ENCODE measurements at places on chromosomes 7 and 10.
A peak's percentile ranks its signal among the peaks of the same experiment; 100 is the strongest.

- DNase-seq, result no peak
These were observed 97.7 kb upstream of the PCBD1 start for GRCh38 chr10:70985824-70986622.

GRCh38 chr10:89414879-89415821 is 782 bp downstream of the IFIT5 start:
- DNase-seq, result peak; percentile 25

- no peak for DNase-seq
These were observed 112.2 kb downstream of the PTPN20 start for GRCh38 chr10:47023237-47024045.

- peak; percentile 5 for DNase-seq
These were observed 26.6 kb downstream of the GNG11 start for GRCh38 chr7:93948106-93948505.

- DNase-seq, result no peak
These were observed 89.9 kb upstream of the PPP1R3A start for GRCh38 chr7:114008696-114009095.

DNA sequence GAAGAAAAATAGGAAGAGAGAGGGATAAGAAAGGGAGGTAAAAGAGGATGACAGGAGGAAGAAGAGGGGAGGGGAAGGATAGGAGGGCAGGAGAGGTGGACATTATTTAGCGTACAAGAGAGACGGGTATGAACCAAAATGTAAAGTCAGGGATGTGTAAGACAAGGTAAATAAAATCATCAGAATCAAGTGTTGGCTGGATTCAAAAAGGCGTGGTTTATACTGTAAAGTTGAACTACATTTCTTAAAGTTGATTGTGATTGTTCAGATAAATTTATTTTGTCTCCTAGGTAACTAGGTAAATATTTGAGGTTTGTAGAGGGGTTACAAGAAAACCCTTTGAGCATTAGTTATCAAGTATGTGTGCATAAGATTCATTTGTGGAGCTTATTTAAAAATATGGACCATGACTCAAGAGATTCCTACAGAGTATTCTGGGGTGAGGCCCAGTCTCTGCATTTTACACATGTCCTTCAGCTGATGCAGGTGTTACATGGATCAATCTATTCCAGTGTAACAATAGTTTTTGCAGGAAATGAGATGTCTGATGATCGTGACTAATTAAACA is 512.1 kb upstream of the MBL2 start:
- DNase-seq, result no peak

DNA sequence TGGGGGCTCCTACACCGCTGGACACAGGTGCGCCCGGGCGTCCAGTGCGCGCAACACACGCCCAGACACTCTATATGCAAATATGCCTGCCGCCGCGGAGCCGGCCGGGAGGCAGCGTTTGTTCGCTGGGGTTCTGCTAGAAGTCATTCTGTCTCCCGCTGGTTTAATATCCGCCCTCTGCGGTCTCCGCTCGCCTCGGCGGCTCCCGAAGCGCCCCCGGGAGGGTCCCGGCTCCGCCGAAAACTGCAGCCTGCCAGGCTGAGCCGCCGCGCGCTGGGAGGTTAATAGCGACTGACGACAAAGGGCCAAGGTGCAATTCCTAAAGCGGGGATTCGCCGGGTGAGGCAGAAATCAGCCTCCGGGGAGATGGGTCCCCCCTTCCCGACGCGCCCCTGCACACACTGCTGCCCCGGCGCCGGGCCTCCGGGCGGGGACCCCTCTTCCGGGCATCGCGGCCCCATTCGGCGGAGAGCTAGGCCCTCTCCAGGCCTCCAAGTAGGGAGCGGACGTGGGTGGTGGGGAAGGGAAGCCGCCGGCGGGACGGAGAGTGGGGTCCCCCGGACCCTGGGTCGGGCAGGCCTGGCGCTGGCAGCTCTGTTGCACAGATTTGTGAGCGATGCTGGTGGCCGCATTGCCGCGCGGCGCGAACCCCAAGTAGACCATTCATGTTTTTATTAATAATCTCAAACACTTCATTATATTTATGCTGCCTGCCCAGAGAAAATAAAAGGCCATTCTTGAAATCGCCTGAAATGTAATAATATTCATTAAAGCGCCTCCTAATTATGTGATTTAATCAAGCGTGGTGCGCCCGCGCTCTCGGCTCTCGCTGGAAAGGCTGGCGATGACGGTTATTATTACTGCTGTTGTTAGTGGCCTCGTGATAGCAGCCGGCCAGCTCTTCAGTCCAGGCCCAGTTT is 9.1 kb downstream of the EN2 start:
- no peak for DNase-seq

- no peak for DNase-seq
These were observed 14.5 kb upstream of the FBXW4 start for GRCh38 chr10:101709359-101710058.

DNA sequence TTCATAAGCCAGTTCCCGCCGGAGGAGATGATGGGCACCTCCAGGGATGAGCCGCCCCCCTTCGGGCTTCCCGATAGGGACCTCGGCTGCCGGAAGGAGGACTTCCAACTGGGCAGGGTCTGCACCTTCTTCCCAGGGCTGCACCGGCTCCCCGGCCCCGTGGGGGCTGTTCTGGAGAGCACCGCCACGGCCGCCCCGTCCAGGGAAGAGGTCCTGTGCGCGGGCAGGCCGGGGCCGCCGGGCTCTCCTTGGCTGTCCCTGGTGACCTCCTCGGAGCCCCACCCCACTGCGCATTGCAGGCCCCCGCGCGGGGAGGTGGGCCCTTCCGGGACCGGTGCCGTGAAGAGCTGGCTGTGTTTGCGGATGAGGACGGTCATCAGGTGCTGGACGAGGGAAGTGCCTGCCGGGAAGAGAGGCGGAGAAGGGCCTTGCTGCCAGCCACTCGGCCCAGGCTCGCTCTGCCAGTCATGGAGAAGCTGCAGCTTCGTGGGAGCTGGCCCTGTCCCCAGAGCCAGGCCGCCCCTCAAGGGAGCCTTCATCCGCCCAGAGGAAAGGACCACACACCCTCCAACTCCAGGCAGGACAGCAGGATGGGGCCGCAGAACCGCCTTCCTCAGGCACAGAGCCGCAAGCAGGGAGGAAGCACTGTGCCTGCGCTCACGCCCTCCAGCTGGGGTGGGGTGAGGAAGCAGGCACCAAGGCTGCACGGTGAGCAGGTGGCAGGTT is 144.4 kb downstream of the MAPK8 start:
- DNase-seq, result no peak

DNA sequence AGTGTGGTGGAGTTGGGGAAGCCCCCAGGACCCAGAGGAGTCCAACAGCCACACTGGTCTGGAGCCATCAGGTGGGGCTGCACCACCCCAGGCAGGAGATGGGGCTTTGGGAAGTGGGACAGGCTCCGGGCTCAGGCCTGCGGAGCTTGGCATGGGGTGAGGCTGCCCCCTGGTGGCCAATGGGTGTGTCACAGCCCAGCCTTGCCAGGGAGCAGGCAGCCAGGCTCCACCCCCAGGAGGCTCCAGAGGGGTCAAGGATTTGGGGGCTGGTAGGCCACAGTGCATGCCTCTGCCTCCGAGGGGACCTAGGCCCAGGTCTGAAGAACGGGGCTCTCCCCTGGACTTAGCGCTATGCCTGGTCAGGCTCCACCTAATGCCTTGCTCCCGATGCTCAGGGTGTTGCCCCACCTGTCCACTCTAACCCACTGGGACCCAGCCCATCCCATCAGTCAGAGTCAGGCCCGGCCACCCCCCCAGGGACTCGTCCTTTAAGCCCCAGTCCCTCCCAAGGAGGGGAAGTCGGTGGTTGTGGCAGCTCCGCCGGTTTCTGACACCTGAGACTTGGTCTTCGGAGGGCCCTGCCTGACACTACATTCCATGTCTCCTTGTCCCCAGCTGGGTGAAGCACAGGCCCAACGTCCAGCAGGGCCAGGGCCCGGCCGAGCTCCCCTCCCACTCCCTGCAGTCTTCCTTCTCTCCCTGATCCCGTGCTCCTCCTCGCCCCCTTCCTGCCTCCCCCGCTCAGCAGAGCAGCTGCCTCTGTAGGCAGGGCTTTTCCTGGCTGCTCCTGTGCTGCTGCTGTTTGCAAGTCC is 11.3 kb upstream of the SAMD8 start:
- peak; percentile 86 for DNase-seq

DNA sequence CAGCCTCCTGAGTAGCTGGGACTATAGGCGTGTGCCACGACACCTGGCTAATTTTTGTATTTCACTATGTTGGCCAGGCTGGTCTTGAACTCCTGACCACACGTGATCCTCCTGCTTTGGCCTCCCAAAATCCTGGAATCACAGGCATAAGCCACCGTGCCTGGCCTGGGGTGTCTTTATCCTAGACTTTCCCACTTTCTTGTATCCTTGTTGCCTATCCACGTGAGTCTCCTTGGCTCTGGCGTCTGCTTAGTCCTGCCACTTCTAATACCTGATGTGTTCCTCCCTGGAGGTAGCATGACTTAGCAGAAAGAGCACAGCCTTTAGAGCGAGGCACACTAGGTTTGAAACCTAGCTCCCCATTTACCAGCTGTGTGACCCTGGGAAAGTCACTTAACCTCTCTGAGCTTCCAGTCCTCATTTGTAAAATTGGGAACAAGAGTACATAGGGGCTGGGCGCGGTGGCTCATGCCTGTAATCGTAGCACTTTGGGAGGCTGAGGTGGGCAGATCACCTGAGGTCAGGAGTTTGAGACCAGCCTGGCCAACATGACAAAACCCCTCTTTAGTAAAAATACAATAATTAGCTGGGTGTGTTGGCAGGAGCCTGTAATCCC is 344.6 kb downstream of the TYW1 start:
- DNase-seq, result no peak

- DNase-seq, result no peak
These were observed 695.6 kb upstream of the IGFBP3 start for GRCh38 chr7:46616636-46617035.

DNA sequence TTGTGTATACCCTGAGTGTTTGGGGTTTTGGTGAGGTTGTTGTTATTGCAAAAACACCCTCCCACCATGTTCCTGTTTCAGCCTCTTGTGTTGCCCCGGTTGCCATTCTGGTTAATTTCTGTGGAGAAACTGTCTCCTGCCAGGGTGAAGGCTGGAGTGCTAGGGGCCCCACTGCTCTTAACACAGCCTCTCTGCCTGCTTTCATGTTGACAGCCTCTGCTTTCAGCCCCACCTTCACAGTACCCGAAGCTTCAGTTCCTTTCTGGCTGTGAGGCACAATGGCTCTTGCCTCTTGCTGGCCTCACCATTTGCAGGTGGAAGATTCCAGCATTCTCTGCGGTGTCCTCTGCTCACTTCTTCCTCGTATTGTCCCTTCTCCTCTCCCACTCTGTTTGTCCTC is 19.2 kb downstream of the SLC18A2 start:
- DNase-seq, result no peak

GRCh38 chr7:72152161-72153131 is 259.7 kb downstream of the CALN1 start:
- no peak for DNase-seq

DNA sequence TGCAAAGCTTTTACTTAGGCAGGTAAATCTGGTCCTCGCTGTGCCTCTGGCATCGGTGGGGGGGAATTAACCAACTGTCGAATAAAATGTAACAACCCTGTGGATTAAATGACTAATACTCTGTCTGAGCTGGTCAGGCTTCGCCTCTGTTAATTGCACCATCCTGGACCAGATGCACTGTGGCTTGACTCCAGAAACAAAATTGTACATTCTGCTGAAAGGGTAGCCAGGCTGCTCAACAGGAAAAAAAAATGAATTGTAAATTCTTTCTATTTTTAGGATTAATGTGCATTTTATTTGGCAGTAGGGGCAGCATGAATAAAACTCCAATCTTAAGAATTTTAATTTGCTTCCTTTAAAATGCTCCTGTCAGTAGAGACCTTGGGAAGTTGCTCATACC is 389.4 kb downstream of the SORCS1 start:
- DNase-seq, result no peak

- no peak for DNase-seq
These were observed 22.7 kb downstream of the TWIST1 start for GRCh38 chr7:19094598-19095352.

DNA sequence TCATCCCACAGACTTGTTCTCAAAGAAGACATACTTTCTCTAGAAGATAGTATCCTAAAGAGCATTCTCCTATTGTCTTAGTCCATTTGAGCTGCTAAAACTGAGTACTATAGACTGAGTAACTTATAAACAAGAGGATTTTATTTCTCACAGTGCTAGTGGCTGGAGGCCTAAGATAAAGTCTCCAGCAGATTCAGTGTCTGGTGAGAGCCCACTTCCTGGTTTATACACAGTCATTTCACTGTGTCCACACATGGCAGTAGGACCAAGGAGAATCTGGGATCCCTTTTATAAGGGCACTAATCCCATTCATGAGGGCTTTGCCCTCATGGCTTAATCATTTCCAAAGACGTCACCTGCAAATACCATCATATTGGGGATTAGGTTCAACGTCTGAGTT is 68.7 kb downstream of the LRRC17 start:
- no peak for DNase-seq

- DNase-seq, result no peak
These were observed 798.3 kb downstream of the NXPH1 start for GRCh38 chr7:9231630-9232121.

- DNase-seq, result no peak
These were observed 539 bp upstream of the COX19 start for GRCh38 chr7:975702-976473.

All from HTR-8/SVneo (cell line).